Stimulated activated CD8-positive, alpha-beta memory T cell treated with anti-CD3 and anti-CD28 coated beads, Interleukin-12 subunit alpha, Interleukin-12 subunit beta, amount 100 ng/mL, for 1 hour (primary cell): ENCODE measurements at places on chromosomes 7 and 10.

DNA sequence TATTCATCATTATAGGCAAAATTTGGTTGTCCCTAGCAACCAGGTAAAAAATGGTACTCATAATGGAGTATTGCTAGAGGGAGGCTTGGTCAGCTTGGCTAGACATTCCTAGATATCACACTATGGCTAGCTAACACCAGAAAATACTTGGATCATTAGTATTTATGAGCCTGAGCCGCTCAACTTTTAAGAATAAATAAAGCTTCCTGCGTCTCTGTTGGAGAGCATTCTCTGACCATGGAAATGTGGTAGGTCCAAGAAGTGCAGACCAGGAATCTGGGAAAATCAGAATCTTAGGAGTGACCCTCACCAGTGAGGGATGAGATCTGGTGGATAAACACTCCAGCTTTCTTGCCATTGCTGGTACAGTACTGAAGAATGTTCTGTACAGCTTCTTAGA is 157.6 kb upstream of the AGR3 start:
- no peak for DNase-seq

DNA sequence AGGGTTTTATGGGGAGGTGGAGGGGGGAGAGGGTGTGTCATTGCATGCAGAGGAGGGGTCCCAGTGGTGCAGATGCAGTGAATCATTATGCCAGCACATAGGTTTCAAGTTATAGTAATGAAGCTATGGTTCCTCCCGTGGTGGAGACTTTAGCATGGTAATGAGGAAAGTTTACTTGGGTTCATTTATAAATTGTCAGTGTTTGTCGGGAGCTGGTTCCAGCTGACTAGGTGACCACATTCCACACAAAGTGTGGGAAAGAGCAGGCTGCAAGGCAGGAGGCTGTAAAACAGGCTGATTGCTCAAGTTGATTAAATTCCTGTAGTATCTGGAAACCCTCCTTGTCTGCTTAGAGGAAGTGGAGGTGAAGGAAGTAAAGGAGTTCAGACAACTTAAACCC is 78.9 kb downstream of the SRI start:
- no peak for DNase-seq

DNA sequence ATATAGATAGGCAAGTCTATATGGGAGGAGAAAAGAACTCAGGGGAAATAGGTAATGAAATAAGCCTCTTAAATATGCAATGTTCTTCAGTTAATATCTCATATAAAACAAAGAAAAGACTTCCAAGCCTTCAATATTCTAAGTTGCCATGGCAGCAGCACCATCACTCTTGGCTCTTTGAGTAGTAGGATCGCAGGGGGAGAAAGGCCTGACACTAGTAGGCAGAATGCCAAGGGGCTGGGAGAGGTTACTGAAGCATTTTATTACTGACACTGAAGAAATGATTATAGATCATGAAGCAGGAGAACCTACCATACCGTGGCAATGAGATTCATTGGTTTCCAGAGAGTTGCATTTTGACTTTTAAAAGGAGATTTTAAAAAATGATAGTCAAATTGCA is 193.9 kb downstream of the NXPH1 start:
- DNase-seq: no peak

- DNase-seq: no peak
Measured at GRCh38 chr7:52956379-52956915, 79.0 kb upstream of the POM121L12 start.

- no peak for DNase-seq
Measured at GRCh38 chr7:7932553-7932952, 36.0 kb upstream of the GLCCI1 start.

DNA sequence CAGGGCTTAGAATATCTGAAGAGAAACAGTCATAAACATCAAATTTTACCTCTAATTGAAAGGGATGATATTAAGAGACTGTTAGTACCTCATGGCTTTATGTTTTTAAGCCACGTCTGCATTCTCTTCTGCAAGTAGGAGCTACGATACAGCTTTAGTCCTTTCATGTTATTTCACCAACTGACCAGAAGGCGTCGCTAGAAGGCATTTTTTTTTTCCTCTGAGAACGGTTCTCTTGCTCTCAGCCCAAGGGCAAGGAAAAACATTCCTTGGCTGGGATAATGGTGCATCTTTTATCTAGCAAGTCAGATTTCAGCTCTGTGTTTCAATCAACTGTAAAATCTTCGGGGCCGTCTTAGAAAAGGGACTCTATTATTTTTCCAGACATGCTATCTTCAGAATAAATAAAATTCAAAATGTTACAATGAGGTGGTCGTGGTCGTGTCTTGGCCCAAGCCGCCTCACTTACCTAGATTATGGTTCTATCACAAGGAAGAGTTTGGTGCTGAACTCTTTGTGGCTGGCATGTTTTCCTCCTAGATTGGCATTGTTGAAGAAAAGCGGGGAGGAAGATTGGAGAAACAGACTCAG is 41.6 kb upstream of the LYZL2 start:
- DNase-seq: peak; percentile 16
